Lower leg skin (tissue), 4 donors: ENCODE measurements at places on chromosomes 4 and X. TPM values are rescaled to one million over a fixed set of nuclear protein-coding genes. Genes with fewer than 3 reads are reported as not detected.

- DNase-seq = no peak
Observed at GRCh38 chr4:8835521-8836365, 35.9 kb downstream of the HMX1 start.

GRCh38 chrX:99703473-99703872 is 706.6 kb downstream of the PCDH19 start:
- no peak for DNase-seq

GRCh38 chr4:69787879-69788278 is 27.5 kb upstream of the SULT1B1 start:
- no peak for DNase-seq

- peak; percentile 70 for DNase-seq
Observed at GRCh38 chr4:40056716-40057585, at the start of gene N4BP2. TSS of gene N4BP2 (plus strand) at chr4:40056850. CDS start at chr4:40097341, 40,491 bp downstream.

DNA sequence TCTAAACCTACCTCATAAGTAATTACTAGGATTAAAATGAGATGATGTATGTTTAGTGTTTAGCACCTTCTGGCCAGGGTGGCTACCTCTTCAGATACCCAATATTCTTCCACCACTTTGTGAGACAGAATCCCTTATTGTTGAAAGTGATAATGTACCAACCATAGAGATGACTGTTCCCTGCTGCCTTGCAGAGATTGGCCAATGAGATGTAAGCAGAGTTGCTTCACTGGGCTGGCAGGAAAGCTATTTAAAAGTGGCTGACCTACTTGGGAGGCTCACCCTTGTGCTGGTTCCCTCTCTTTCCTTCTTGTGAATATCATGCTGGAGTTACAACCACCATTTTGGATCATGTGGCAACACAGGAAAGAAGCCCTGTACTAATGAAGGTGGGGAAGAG is 58.9 kb downstream of the TMEM154 start:
- no peak for DNase-seq

DNA sequence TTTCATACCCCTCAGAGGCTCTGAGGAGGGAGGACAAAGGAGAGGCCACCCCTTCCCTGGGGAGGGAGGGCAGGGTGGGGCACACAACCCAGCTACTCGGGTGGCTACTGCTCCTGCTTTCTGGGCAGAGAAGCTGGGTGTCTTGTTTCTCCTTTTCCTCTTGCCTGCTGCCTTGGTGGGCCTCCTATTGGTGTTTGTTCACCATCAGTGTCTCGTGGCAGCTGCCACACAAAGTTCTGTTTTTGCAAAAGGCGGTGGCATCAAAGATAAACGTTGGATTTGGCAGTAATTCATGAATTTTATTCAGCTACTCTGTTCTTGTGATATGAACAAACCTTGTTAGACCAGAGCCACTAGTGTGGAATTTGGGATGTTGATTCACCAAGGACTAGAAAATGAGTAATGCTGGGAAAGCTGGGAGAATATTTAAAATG is 153.0 kb upstream of the SCML1 start:
- DNase-seq = no peak

DNA sequence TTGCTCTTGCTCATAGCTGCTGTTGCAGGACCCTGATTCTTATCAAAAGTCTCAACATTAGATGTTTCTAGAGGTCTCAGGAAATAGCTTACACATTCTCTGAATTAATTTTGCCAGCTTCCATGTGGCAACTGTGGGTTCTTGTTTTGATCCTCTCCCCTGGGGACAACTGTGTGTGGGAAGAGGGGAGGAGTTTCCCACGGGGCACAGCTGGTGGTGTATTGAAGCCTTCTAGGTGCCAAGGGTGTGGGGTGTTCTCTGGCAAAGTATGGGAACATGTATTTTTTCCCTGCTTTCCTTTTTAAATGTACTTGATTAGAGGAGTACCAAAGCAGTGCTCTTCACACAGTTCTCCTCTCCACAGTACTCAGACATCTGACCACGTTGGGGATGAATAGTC is 212.7 kb downstream of the RPA4 start:
- no peak for DNase-seq

The SERTM2 gene
- 0.20 TPM for total RNA-seq

DNA sequence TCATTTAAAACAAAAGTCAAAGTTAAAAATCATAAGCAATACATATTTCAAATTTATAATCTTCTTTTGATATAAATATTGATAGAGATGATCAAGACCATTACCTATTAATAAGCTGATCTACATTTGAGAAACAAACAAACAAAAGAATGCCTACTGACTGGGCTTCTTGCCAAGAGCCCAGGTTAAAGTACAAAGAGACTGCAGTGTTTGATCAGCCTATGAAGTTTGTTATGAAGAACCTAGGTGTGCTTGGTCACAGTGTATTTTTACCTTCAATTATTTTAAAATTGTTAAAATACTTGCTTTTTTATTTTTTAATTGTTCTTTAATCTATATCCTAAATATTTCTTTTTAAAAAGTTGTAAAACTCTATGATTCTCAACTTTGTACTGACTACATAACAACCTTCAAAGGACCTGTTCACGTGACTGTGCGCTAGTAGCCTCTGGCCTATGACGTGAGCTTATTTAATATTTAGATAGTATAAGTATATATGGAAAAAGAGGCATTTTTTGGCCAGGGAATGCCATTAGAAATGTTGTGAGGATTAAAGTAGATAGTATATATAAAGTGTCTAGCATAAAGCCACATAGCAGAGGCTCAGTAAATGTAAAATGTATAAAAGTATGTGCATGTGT is 11.4 kb upstream of the SLC39A8 start:
- DNase-seq = no peak

GRCh38 chr4:96262057-96262456 is 422.2 kb downstream of the PDHA2 start:
- DNase-seq = no peak

The SPATA4 gene
- not detected for total RNA-seq

- DNase-seq = no peak
Observed at GRCh38 chr4:105923497-105924238, 28.4 kb downstream of the NPNT start.

- DNase-seq = no peak
Observed at GRCh38 chrX:18017411-18017810, 156.3 kb upstream of the RAI2 start.

- no peak for DNase-seq
Observed at GRCh38 chr4:10697086-10697485, 12.5 kb upstream of the CLNK start.

GRCh38 chr4:38290366-38290765 is 330.2 kb downstream of the PTTG2 start:
- no peak for DNase-seq

The F9 gene
- total RNA-seq = not detected

DNA sequence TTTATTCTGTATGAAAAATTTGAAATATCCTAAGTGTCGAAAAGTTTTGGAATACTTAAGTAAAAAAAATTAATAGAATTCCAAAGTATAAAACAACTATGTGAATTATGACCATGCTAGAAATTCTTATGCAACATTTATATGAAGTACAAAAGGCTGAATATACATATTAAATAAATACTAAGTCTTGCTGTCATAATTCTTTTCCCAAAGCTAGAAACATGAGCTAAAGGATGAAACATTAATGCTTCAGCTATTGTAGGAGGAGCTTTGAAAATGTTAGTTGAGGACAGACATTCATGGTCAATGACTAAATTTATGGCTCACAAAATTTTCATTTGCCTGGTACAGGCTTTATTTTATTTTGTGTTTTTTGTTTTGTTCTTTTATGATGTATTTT is 207.3 kb downstream of the GABRB1 start:
- no peak for DNase-seq

GRCh38 chr4:110510955-110511544 is 35.1 kb downstream of the ENPEP start:
- no peak for DNase-seq

The F11 gene
- total RNA-seq = not detected

- no peak for DNase-seq
Observed at GRCh38 chrX:141641138-141641537, 51.6 kb downstream of the SPANXA2 start.

- DNase-seq = no peak
Observed at GRCh38 chr4:6029254-6029653, 11.0 kb upstream of the C4orf50 start.

DNA sequence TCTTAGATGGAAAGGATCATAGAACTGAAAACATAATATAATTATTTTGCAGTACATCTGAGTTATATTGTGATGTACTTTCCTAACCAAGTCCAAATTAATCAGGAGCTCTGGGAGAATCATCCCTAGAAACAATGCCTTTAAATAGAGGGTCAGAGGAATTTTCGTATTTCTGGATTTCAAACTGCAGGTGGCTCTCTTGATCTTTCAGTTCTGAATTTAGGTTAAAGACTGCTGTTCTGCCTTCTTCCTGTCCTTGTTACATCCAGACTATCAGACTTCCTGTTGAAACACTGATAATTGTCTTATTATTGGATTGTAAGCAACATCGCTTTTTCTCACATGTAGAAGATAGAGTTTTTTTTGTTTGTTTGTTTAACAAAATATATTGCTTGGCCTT is 142.7 kb downstream of the RPA4 start:
- DNase-seq = no peak

DNA sequence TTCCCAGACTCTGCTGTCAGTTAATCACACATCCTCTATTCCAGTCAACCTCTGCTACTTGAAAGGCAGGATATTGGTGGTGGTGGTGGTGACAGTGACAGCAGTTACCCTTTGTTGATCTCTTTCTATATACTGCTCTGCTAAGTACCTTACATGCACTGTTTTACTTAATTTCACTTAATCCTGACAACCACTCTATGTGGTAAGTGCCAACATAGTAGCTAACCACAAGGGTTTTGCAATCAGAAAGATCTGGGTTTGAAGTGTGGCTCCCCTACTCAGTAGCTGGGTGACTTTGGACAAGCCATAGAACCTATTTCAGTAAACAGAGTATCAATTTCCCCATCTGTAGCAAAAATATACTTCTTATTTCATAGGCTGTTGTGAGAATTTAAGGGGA is 24.2 kb upstream of the F9 start:
- DNase-seq = no peak

DNA sequence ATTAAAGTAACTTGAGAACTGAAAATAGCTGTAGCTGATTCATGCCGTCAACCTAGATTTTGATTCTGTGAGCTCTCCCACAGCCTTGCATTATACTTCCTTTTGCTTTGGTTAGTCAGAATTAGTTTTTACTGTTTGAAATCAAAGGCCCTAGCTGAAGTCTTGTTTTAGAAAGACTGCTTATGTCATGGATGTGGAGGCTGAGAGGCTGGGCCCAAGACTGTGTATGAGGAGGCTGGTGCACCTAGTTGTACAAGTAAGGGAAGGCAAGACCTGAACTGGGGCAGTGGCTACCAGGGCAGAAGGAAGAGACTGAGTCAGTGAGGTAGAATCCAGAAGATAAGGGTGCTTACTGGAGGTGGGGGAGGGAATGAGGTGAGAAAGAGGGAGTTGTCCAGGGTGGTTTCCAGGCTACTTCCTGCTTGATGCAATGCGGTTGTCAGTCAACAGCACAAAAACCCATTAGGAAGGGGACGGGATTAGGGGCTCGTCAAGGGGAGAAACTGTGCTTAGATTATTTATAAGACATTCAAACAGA is 76.2 kb upstream of the PAGE3 start:
- no peak for DNase-seq

DNA sequence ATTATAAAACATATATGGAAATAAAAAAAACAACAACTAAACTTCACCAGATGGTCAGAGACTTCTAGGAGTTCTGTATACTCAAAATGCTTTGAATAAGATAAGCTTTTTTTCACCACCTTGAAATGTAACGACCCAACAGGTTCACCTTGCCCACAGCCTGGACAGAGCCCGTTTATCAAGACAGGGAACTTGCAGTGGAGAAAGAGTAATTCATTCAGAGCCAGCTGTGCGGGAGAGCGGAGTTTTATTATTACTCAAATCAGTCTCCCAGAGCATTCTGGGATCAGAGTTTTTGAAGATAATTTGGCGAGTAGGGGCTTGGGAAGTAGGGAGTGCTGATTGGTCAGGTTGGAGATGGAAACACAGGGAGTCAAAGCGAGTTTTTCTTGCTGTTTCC is 38.5 kb downstream of the AGA start:
- DNase-seq = no peak

The LRIT3 gene
- not detected for total RNA-seq

DNA sequence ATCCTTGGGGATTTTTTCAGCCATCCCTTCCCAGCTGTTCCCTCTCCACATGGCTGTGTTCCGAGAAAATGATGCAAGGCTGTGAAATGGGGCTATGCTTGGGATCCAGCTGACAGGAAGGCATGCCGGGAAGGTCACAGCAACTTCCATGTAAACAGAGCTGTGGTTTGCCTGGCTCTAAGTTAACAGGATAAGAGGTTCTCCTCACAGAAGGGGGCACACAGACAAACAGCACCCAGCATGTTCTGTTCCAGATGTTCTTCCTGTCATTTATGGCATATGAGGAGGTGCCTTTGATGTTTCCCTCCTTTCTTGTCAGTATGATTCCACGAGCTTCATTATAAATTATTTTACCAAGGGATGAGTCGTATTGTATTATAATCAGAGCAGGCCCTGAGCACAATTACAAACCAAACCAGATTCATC is 220.7 kb downstream of the ANTXR2 start:
- DNase-seq = no peak

The CPE gene
- 30.6 TPM for total RNA-seq

- DNase-seq = peak; percentile 88
Observed at GRCh38 chrX:22095286-22095685, 63.2 kb downstream of the PHEX start.

DNA sequence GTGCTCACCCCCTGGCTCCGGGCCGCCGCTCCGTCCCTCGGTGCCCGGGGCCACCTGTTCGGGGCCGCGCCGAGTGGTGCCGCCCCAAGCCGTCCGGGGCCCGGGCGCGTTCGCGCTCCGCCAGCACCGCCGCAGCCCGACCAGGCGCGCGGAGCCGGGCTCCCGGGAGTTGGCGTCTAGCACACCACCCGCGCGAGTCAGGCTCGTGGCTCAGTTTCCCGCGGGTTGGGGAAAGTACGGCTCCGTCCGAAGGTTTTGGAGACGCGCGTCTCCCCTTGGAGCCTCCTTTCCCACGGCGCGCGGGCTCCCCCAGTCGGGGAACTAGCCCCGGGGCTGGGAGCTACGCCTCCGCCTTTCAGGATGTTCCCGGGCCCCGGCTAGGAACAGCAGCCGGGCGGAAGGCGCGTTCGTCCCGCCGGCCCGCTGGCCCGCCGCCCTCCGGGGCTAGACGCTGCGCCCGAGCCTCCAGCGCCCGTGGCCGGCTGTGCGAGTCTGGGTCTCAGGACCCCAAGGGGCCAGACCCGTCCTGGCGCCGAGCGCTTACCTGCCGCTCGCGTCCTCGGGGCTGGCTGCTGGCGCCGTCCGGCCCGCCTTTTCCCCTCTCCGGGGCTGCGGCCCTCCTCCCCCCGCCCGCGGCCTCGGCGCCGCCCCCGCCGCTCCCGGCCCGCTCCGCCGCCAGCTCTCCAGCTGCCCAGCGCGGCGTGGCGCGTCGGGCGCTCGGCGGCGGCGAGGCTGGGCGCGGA is at the start of gene ADGRG2:
Gene ADGRG2 (minus strand): TSS at position 571 of the 743 bp plus-strand sequence. CDS start 53,634 bp downstream, outside the sequence.
- no peak for DNase-seq

The DTHD1 gene
- not detected for total RNA-seq

The PPEF2 gene
- total RNA-seq = not detected
